ENCODE measurements at places on chromosomes 12 and 14.
A peak's percentile ranks its signal among the peaks of the same experiment; 100 is the strongest.

- no peak for DNase-seq
Measured at GRCh38 chr12:124847113-124848074, 16.3 kb downstream of the SCARB1 start.

GRCh38 chr12:112163471-112163991 is 38.2 kb downstream of the TRAFD1 start:
- DNase-seq: no peak

- peak; percentile 36 for DNase-seq
Measured at GRCh38 chr12:54759751-54760150, 94.6 kb upstream of the MUCL1 start.

DNA sequence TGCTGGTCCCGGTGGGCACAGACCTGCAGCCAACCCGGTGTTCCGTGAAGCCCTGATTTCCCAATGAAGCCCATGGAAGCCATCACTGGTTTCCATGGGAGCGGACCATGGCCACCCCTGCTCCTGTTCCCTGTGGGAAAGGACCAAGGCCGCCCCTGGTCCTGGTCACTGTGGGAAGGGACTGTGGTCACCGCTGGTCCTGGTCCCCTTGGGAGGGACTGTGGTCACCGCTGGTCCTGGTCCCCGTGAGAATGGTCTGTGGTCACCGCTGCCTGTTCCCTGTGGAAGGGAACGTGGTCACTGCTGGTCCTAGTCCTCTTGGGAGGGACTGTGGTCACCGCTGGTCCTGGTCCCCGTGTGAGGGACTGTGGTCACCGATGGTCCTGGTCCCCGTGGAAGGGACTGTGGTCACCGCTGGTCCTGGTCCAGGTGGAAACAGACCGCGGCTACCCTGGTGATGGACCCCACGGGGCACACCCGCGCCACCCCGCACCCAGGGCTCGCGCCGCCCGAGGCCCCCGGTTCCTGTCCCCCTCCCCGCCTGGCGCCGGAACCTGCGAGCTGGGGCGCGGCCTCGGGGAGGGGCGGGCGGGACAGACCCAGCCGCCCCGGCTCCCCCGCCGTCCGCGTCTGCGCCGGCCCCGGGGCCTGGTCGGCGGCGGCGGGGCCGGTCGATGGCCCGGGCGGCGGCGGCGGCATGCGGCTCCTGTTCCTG is at the start of gene GLT1D1:
Gene GLT1D1 (plus strand): TSS at position 594 of the 715 bp plus-strand sequence. CDS start 104 bp downstream, at position 698.
- DNase-seq: no peak

- DNase-seq: no peak
Measured at GRCh38 chr12:104608998-104609397, 152.2 kb downstream of the CHST11 start.

- no peak for DNase-seq
Measured at GRCh38 chr14:59046746-59047145, 141.7 kb upstream of the DAAM1 start.

DNA sequence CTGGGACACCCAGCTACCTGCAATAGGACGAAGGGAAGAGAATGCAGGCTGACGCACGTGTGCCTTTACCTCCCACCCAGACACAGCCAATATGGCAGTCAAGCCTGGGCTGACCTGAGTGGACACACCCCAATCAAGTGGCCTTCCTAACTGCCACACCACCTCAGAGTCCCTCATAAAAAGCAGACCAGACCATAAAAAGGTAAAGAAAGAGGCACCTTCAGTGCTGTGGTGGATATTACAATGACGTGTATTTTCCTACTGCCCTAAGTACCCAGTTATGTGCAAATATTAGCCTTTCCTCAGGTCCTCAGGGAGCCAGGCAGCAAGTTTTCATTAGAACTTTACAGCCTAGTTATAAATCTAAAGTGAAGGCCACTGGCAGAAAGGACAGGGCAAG is 75.8 kb downstream of the KCNK10 start:
- DNase-seq: no peak

GRCh38 chr12:75852143-75852542 is 179.4 kb downstream of the PHLDA1 start:
- no peak for DNase-seq

DNA sequence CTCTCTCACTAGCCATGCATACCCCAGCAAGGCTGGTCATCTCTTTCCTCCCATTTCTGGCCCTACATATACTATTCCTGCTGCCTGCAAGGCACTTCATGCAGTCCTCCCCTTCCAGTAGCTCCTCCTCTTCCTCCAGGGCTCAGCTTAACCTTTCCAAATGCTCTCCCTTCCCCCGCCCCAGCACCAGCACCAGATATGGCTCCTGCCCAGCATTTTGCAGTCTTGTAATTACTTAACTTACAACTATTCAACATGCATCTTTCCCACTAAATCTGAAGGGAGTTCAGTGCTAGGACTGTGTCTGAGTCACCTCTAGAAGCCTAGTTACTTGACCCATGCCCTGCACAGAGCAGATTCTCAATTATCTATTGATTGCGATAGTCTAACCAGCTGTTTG is 1.8 kb upstream of the FBXO21 start:
- DNase-seq: no peak

GRCh38 chr14:105084741-105085571 is 19.7 kb upstream of the GPR132 start:
- DNase-seq: no peak

DNA sequence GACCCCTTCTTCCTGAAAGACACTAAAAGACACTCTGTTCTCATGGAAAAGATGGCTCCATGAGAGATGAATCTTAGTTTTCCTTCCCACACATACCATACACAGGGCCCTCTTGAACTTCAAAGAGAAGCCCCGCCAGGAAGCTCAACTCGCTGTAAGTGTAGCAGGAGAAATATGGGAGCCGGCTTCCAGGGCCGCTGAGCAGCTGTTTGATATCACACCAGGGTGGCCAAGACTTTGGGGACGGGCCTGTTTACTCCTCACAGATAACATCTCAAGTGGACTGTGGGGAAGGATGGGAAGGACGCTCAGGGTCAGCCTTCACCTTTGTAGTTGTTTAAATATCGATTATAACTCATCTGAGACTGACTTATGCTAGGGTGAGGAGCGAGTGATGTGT is 235.5 kb upstream of the TBX3 start:
- no peak for DNase-seq

DNA sequence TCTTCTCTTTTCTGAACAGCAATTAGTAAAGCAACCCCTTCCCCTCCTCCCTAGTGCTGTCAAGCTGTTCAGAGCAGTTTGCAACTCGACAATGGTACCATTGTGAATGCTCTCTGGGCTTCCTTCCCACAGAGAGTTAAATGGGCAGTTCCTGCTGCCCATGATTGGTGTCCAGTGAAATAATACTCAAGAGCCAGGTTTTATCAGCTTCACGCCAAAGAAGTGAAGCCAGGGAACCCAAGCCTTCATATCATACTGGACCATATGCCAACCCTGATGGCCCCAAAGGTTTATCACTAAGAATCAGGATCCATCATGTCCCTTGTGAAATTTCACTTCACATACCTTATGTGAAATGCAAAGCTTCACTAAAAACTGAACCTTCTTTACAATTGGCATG is 24.7 kb downstream of the INSM2 start:
- no peak for DNase-seq

DNA sequence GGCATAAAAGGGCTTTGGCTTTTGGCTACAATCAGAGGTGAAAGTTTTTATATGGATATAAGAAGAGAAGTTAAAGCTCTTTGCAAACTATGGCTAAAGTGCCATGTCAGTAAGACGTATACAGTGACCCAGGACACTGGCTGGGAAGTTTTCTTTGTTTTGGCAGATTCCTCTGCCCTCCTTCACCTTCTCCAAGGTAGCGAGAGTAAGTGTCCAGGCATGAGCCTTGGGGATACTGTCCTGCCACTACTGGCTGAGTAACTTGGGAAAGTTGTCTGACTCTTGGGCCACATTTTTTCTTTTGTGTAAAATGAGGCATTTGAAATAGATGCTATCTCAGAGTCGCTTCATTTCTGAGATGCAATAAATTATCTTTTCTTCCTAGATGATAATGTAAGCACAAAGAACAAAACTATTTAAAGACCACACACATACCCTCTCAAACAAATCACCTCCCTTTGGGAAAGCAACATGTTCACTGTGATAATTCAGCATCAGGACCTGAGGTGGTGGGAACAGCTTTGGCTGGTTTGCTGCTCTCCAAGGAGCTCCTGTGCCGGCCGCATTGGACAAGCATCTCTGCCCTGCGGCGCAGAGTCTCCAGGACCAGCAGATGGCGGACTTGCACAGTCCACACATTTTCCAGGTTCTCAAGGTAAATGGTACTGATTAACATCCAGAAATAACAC is 106.3 kb downstream of the PTCSC3 start:
- no peak for DNase-seq

DNA sequence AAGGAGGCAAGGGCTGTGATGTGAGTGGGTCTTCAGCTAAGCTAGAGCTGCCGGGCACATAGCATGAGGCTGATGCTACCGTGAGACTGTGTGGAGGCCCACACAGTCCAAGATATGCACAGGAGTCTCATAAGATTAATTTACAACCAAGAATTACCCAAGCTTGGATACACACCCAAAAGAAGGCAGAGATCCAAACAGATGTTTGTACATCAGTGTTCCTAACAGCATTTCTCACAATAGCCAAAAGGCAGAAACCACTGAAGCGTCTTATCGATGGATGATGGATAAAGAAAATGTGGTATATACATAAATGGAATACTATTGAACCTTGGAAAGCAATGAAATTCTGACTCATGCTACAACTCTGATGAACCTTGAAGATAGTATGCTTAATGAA is 40.8 kb upstream of the RIC8B start:
- no peak for DNase-seq

GRCh38 chr14:74539503-74539902 is 45.9 kb downstream of the ISCA2 start:
- no peak for DNase-seq

DNA sequence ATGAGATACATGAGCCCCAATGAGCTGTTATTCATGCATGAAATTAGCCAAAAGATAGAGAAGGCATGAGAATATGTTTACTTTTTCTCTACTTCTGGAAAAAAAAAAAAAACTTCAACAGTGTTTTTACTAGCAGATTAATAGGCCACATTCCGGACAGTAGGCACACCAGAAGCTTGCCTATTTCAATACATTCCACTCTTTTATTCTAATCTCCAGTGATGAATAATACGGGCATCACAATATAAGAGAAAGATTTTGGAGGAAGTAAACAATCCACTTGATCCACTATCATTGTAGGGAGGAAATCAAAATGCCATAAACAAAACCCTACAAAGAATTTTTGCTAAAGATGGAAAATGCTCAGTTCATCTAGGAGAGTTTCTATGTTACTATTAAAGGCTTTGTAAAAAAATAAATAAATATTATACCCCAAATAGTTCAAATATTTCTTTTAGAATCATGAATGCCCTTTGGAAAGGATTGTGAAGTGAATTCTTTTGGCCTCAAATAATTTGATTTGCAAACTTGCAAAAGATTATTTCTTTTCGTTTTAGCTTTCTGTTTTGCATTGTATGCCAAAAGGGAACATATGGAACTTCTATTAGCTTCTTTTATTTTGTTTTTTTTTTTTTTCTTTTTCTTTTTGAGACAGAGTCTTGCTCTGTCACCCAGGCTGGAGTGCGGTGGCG is 232.6 kb downstream of the EPS8 start:
- DNase-seq: no peak

DNA sequence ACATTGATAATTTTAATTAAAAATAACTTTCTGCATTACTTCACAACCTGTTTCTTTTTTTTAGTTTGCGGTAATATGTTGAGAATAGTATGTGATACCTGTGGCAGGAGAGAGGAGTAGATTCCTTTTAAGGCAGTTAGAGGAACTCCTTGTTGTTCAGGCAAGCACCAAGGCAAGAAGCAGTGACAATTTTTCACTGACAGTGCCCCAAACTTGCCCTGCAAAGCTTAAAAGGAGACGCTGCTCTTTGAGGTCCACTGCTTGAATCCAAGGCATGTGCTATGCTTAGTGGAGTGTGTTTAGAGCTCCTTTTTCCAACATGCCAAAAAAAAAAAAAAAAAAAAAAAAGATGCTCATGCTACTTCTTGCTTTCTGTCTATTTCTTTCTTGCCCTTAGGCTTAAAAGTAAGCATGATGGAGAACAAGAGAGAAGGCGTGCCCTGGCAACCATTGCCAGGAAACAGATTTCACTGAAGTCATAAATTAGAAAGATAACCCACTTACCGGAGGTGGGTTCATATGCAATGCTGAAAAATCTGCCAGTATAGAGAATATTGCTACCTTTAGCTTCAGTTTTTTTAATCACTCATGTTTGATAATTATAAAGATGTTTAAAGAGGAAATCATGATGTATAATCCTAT is 58.3 kb upstream of the DYRK2 start:
- DNase-seq: peak; percentile 59

DNA sequence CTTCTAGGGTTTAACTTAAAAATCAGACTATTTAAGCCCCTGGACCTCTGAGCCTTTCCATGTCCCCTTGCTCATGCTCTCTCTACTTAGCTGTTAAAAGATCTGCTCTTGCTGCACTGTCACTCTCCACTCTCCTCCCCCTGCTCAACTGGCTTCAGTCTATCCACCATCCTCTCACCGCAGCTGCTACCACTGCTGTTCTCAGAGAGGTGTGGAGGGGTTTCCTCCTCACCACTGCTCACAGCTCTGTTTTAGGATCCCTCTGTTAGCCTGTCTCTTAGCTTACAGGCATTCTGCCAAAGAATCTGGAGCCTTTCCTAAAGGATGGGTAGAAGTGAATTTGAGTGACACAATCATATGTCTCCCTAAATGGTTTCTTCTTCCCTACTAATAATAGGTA is 43.7 kb upstream of the ATP2B1 start:
- DNase-seq: no peak

DNA sequence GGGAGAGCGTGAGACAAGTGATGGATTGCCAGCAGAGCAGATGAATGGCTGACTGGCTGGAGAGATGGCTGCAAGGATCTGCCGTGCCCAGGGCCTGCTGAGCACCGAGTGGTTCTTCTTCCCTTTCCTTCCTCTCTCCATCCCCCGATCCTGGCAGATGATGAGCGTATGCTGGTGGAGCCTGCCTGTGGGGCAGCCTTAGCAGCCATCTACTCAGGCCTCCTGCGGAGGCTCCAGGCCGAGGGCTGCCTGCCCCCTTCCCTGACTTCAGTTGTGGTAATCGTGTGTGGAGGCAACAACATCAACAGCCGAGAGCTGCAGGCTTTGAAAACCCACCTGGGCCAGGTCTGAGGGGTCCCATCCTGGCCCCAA is 15.5 kb downstream of the SDSL start:
- no peak for DNase-seq

- no peak for DNase-seq
Measured at GRCh38 chr12:75848961-75849360, 182.6 kb downstream of the PHLDA1 start.

DNA sequence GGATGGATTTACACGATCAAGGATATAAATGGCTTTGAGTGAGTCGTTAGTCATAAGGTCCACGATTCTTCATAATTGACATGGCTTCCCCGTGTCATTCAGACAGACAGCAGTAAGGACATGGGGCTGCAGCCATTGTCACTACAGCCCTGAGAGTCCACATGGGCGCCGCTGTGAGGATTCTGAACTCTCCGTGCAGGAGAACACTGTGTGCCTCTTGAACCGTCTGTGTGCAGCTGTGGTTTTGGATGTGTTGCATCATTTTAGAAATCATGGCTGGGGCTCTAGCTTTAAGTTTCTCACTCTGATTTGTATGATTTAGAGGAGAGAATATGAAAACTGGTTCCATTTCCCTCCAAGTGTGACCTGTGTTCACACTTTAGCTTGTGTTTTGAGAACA is 47.2 kb downstream of the NPAS3 start:
- no peak for DNase-seq

All from CD4-positive, alpha-beta T cell treated with Interleukin-10 for 1 hour (primary cell).